Activated T-cell treated with anti-CD3 and anti-CD28 coated beads, Interleukin-2, amount 50 U/mL, for 24 hours (primary cell): ENCODE measurements at places on chromosomes 4 and X.

GRCh38 chrX:39896951-39897740, 200.6 kb downstream of the BCOR start:
- no peak for DNase-seq

DNA sequence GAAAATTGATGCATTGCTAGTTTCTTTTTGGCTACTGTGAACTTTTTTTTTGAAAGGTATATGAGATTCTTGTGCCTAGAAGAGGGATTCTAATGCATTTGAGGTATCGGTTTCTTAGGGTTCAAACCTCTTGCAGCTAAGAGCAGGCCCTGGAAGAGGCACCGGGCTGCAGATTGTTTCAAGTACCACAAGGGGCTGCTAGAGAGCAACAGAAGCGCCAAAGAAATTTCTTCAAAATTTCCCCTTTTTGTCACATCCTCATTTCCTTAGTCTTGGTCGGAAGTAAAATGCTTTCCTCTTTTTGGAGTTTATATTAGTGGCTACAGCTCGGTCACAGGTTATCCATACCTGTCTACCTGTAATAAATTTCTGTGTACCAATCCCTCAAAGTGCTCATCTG, 89.8 kb downstream of the PDGFRA start:
- no peak for DNase-seq

DNA sequence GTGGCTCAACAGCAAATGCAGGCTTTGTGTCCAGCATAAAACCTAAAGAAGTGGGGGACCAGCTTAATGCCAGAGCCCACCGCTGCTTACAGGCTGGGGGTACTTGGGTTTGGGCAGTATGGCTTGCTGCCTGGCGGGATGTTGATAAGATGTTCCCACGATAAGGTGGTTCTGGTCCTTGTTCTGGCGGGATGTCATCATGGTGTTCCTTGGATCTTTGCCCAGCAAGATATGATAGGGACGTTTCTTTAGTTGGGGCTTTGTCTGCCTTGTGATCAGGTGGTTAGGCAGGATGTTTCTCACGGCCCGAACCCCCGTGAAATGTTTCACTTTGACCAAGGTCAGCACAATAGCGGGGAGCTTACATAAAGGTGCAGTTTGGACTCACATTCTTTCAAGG, 35.3 kb downstream of the PNPLA4 start:
- no peak for DNase-seq

GRCh38 chr4:100983426-100983825, 363.9 kb downstream of the PPP3CA start:
- DNase-seq = no peak

- DNase-seq = no peak
These were observed 114.0 kb downstream of the IQCM start for GRCh38 chr4:149701435-149702156.
